ENCODE measurements at places on chromosomes 16 and 17.

- no peak for DNase-seq
These were observed 86.7 kb downstream of the MRC2 start for GRCh38 chr17:62714016-62714777.

DNA sequence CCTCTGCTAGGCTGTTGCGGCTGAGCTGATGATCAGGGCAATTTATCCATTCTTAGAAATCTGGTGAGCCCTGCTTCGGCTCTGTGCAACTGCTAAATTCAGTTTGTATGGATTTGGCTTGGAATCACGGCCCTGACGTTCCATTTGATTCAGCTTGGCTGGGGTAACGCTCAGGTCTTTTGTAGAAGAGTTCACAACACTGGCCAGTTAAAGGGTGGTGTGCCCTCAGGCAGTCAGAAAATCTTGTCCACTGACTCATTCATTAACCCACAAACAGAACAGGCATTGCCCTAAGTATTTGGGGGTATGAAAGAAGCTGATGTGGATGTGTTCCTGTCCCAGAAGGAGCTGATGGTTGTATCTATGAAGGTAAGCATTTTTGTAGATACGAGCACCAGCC is 53.9 kb downstream of the GNAO1 start:
- DNase-seq = no peak

DNA sequence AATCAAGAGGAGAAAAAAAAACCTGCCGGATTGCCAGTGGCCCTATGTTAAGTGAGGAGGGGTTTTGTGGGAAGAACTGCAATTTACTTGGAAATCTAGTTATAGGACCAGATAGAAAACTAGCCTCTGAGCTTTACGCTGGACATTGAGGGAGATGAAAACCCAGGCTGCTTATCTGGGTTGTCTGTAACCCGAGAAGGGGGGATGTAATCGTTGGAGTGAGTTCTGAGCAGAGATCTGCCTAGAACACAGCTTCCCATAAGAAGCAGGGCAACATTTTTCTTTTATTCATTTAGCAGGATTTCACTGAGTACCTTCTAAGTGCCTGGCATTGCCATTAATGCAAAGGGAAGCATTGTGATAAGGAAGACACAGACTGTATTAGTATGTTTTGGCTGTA is 70.6 kb downstream of the KATNIP start:
- DNase-seq = no peak

- no peak for DNase-seq
These were observed 67.2 kb downstream of the USP22 start for GRCh38 chr17:20975566-20975965.

GRCh38 chr17:50221266-50221863 is 19.9 kb upstream of the COL1A1 start:
- no peak for DNase-seq

DNA sequence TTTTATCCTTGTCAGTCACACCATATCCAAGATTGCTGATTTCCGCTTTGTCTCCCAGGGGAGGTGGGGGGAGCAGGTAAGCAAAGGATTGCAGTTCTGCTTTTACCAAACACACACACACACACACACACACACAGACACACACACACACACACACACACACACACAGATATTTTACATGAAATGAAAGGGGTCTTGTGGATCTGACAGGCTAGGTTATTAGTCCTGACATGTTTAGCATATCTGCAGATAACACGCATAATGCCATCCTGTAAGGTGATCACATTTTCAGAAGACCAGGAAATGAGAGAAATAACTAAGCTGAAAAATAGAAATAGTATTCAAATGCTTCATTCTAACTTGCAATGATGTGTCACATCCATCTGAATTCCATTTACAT is 1113.3 kb downstream of the CDH8 start:
- no peak for DNase-seq

DNA sequence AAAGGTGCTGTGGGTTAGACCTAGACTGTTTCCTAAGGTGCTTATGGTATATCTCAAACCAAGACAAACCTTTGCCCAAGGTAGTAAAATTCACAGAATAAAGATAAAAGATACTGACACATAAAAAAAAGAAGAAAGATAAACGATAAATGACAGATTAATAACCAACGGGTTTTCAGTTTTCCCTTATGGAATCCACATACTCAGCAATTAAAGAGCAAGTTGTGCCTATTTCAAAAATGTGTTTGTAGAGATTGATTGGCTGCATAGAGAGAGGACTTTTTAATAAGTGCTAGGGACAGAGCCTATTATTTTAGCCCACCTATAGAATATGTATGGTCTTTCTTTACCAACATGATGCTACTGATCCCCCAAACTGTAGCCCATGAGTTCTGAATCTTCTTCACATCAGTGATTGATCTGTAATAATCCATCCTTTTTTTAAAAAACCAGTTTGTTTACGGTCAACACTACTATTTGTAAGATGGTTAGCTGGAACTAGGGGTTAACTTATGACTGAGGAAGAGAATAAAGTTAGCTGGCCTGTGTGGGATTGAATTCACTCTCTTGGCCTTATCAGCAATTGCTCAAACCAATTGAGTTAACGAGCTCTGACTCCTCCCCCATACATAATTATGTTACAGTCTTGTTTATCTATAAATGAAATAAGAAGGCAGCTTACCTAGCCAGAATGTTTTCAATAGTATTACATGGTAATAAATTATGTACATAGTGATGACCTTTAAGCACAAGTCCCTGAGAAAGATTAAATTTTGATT is 53.8 kb downstream of the SNX11 start:
- no peak for DNase-seq

DNA sequence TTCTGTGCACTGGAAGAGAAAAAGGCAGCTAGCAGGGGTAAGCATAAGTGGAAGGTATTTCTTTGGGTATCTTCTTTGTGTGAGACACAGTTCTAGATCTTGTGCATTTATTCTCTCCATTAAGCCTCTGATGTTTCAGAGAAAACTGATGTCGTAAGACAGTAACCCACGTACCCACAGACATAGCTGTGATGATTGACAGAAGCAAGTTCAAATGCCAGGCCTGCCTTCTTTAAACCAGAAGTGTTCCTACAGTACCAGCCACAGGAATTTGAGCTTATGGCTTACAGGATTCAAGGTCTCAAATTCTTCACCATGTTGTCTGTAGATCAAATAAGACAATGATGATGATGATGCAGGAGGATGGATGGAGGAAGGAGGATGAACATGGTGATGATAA is 161.4 kb upstream of the KCNJ16 start:
- DNase-seq = no peak

DNA sequence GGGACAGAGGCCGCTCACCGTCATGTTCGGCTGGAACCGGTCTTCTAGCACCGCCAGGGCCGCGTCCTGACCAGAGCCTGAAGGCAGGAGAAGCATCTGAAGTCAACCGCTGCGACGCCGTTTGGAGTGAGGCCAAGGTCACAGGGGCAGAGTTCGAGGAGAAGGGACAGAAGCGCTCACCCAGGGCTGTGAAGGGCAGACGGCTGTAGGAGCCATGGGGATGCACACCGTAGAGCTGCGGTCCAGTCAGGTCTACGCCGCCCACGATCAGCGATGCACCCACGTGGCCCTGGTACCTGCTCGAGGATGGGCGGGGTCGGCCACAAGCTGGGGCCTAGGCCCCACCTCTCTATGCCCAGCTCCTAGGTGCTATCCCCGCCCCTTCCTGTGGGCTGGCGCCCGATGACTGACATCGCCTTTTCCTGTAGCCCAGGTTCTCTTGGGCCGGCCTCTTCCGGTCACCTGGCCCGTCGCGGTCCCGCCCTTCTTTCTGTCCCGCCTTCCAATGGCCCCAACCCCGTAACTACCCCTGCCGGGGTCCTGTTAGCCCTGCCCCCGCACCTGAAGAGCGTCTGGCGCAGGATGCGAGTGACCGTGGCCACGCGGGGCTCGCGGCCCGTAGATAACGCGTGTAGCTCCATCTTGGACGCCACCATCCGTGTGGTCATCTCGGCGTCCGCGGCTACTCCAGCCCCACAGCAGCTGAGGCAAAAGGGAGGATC is 1.1 kb downstream of the PSMB10 start:
- DNase-seq = peak; percentile 92

- DNase-seq = no peak
These were observed 35.9 kb downstream of the CBFA2T3 start for GRCh38 chr16:88940862-88941817.

DNA sequence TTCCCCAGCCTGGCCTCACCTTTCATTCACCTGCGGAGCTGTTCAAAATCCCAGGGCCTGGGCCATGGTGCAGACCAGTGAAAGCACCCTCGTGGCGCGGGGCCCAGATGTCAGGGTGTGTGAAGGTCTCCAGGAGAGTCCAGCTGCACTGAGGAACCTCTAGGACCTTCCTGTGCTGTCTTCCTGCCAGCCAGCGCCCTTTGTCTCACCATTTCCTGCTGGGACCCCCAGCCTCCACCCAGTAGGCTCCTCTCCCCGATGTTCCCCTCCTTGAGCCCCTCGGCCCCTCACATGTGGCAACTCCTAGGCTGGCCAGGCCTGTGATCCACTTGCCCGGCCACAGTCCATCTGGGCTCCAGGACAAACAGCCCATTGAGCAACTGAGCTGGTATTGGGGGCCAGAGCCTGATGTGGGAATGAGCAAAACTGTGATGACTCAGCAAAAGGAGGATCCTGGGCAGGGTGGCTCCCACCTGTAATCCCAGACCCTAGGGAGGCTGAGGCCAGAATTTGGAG is 677 bp downstream of the SULT1A2 start:
- no peak for DNase-seq

- no peak for DNase-seq
These were observed 204.5 kb downstream of the CCDC182 start for GRCh38 chr17:57540596-57540995.

DNA sequence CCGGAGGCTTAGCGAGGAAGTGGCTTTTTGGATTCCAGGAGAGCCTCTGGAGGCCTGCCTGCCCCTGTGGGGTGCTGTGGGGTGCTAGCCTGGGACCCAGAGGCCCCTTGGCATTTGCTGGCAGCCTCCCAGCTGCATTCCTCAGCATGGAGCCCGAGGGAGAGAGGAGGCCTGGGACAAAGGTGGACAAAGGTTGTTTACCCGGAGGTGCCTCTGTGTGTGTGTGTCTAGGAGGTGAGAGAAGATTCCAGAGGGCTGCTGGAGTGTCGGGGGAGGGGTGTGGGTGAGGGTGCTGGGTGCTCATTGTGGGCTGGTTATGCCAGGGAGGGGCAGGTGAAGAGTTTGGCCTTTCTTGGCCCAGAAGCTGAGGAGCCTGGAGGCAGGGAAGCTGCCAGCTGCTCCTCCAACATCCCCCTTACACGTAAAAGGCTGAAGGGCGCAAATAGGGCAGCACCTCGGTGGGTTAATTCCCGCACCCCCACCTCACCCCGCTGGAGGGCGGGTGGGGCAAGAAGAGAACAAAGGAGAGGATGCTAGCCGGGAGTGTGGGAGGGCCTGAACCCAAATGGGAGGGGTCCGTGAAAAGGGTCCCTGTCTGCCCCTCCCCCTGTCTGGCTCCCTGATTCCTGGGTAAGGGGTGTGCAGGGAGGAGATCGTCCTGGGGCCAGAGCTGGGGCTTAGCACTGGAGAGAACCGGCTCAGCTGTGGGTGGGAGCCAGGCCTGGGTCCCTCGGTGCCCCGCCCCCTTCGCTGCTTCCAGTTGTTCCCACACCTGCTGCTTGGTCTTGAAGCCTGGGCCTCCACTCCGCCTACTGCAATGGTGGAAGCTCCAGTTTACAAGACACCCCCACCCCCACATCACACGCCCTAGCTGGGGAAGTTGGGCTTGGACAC is 9.9 kb downstream of the HEXIM2 start:
- no peak for DNase-seq

- no peak for DNase-seq
These were observed 14.4 kb downstream of the METTL9 start for GRCh38 chr16:21613781-21614180.

DNA sequence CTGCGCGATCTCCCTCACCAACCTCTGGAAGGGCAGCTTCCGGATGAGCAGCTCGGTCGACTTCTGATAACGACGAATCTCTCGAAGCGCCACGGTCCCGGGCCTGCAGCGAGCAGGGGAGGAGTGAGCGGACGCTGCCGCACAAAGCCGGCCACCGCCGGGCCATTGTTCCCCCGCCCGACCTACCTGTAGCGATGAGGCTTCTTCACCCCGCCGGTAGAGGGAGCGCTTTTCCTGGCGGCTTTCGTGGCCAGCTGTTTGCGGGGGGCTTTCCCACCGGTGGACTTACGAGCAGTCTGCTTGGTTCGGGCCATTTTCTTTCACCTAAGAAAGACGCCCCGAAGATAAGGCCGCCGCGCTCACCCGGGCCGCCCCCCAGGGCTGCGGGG is 5.8 kb upstream of the UNK start:
- peak; percentile 89 for DNase-seq

DNA sequence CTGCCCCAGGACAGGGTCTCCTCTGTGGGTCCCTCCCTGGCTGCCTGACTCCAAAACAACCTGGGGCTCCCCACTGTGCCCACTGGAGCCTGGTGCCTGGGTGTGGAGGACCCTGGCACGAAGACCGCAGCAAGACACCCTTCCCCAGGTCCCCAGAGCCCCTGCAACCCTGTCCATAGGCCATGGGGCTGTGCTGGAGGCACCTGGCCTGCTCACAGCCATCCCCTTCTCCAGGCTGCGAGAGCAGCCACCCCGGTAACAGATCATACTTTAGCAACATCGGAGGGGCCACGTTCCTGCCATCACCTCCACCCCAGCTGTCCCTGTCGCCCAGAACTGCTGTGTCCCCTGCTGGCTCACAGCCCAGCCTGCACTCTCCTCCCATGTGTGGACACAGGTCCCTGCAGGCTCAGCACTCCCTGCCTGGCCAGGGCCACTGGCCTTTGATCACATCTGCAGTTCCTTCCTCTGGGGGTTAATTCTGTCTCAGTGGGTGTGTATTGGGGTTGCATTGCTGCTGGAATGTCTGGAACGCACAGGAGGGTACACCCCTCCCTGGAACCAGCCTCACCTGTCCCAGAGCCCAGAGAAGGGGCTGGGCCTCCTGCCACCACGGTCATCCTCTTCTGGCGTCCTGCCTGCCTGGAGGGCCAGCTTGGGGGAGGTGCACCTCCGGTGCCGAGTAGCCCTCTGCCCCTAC is 12.2 kb downstream of the PPL start:
- DNase-seq = no peak

- no peak for DNase-seq
These were observed 3.1 kb upstream of the CYTH1 start for GRCh38 chr17:78785011-78785662.

GRCh38 chr16:28602529-28602928 is 5.7 kb upstream of the SULT1A2 start:
- no peak for DNase-seq

GRCh38 chr16:51426276-51426675 is 275.2 kb upstream of the SALL1 start:
- DNase-seq = no peak

- peak; percentile 94 for DNase-seq
These were observed at the start of gene NAGLU for GRCh38 chr17:42536048-42536371. NAGLU (plus strand) TSS chr17:42536241; CDS start chr17:42536273, 32 bp downstream.
